Caco-2 (cell line): ENCODE measurements at places on chromosomes 5 and 9.

GRCh38 chr9:100511205-100511604 lies 38.3 kb downstream of the TMEFF1 start:
- no peak for DNase-seq

GRCh38 chr5:140628711-140629110 lies 4.3 kb downstream of the CD14 start:
- no peak for DNase-seq

DNA sequence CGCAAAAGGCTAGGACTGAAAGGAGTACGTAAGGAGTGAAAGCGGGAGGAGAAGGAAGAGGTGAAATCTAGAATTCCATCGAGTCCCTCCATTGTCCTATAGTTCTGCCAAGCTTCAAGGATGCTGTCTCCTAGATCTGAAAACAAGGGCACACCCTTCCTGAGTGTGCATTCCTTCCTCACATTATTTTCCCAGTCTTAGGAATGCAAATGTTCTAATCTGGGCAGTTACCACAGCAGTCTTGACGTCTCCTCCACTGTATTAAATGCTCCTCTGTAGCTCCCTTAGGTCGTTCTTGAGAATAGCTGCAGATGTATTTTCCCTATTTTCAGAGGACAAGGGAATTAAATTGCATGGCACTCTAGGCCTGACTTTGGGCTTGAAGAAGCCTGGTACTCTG lies 127.6 kb downstream of the SLIT3 start:
- DNase-seq, result no peak

GRCh38 chr5:88660264-88660946 lies 222.6 kb downstream of the MEF2C start:
- no peak for DNase-seq

DNA sequence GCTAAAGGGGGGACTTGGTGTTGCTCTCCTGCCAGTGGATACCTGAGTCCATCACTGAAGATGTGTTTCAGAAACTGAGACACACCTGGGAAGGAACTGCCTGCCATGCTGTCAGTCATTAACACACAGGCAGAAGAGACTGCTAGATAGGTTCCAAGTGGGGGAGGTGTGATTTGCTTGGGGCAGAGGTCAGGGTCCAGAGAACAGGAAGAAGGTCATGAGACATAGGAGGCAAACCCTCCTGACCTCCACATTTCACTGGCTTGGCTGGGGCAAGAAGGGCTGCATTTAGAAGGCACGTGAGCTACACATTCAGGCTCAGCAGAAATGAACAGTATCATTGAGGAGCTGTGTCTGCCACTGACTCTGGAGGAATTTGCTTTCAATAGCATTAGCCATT lies 215.8 kb downstream of the HSPA4 start:
- peak; percentile 29 for DNase-seq

GRCh38 chr5:1568201-1568979 lies 44.6 kb upstream of the LPCAT1 start:
- DNase-seq, result peak; percentile 59

- no peak for DNase-seq
Observed at GRCh38 chr5:398475-399295, 44.3 kb upstream of the EXOC3 start.

DNA sequence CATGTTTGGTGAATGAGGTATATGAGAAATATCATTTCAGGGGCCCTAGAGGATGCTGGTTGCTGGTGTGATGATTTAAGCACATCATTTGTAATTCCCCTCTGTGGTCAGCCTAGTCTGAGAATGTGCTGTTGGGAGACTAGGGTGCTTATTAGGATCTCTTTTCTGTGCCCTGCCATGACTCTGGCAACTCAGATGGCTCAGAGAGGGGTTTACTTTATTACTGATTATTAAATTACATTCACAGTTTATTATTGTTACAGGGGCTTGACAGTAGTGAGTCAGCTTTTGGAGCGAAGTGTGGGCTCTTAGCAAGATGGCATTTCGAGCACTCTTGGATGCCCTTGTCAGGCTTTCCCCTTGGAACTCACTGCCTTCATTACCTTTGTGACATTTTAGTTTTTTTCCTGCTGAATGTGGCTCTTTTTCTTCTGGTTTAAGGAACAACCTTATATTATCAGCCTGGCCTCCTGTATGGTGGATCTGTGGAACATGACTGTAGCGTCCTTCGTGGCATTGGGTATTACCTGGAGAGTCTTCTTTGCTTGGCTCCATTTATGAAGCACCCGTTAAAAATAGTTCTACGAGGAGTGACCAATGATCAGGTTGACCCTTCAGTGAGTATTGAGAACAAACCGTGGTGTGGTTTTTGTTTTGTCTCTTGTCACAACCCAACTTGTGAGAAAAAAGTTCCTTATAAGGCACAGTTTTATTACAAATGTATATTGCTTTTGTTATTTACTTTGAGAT lies 33.8 kb downstream of the RCL1 start:
- DNase-seq, result no peak

DNA sequence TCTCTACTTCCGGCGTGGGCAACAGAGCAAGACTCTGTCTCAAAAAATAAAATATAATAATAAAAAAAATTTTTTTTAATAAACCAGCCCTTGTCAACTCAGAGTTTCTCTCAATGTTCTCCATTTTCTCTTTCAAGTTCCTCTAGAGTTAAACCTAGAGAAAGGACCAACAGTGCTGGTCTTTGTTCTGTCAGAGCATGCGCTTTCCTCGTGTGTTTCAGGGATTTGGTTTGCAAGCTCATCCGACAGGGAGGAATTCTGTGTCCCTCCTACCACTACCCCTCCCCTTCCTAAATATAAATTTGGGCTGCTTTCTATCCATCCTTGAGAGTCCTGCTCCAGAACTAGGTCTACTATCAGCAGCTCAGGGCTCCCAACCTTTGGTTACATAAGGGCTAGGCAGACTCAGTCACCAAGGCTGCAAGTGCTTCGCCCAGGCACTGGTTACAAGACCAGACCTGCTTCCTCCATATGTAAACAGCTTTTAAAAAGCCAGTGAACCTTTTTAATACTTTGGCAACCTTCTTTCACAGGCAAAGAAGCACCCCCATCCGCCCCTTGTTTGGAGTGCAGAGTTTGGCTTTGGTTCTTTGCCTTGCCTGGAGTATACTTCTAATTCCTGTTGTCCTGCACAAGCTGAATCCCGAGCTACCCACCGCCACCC lies 13.5 kb downstream of the SETX start:
- no peak for DNase-seq

DNA sequence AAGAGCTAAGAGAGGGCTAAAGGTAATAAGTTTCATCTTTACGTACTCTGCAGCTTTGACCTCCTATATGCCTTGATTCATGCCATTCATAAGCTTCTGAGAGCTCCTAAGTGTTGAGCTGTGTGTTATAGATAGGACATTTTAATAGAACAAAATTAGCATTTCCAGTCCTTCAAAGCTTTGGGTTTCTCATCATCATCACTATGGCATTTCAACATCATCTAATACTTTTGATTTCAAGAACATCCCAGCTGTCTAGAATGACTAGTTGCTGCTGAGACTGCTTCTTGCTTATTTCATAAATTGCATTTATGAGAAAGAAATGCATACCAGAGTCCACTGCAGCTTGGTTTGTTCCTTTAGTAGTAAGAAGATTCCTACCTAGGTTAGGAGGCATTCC lies 201.7 kb downstream of the SGCD start:
- no peak for DNase-seq

GRCh38 chr9:16030528-16031185 lies 477.8 kb downstream of the CCDC171 start:
- DNase-seq, result no peak

GRCh38 chr5:38766151-38766550 lies 79.7 kb upstream of the OSMR start:
- no peak for DNase-seq
